ENCODE measurements at places on chromosomes 4 and X.

DNA sequence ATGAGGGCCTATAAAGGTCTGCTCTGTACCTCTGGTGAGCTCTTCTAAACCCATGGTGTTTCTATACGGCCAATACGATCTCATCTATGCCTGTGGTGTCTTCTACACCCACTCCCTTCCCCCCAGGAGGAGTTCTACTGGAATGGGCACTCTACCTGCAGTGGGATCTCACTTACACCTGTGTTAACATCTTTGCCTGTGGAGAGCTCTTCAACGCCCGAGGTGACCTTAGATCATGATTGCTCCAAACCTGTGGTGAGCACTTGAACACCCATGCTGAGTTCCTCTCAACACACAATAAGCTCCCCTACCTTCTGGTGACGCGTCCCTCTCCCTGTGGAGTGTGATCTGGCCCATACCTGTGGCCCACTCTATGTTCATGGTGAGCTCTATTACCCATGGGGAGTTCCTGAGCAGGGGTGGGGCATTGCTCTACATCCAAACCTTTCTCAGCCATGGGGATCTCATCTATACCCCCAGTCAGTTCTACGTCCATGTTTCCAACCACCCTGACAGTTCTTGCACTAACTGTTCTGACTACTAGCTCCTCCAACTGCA lies 48.6 kb downstream of the BCOR start:
- no peak for DNase-seq

- no peak for DNase-seq
These were observed 839.9 kb downstream of the RAB28 start for GRCh38 chr4:12644261-12644660.

DNA sequence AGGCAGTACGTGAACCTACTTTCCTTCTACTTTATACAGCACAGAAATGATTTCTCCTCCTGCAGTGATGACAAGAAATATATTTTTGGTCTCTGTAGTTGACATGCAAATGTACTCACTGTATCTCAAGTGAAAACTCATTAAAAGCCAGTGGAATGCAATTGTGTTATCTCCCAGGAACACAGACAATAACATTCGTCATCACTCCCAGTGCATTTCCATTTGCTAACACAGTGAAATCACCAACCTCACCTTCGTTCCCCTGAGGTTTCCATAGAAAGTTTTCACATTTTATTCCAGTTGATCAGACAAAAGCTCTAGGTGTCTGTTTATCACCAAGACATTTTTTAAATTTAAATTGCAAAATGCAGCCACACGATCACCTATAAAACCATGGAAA lies 2.5 kb upstream of the SPANXD start:
- DNase-seq: peak; percentile 1

DNA sequence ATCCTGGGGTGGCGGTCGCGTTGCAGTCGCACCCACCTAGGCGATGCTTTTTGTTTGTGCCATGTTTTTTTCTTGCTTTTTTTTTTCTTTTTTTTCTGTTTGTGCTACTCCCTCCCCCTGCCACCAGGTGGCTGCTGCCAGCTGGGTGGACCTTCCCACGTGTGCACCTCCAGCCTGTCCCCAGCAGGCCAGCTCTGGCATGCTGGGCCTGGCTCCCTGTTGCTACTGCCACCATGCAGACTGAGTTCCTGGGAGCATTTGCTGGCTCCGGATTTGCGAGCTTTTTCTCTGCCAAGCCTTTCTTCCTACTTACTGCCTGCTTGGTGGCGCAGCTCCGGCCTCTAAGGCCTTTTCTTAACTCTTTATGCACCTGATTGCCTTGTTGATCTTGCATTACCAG lies 161.2 kb upstream of the WDFY3 start:
- peak; percentile 39 for DNase-seq

- DNase-seq: no peak
These were observed 181.0 kb downstream of the MAML3 start for GRCh38 chr4:139973015-139973414.

DNA sequence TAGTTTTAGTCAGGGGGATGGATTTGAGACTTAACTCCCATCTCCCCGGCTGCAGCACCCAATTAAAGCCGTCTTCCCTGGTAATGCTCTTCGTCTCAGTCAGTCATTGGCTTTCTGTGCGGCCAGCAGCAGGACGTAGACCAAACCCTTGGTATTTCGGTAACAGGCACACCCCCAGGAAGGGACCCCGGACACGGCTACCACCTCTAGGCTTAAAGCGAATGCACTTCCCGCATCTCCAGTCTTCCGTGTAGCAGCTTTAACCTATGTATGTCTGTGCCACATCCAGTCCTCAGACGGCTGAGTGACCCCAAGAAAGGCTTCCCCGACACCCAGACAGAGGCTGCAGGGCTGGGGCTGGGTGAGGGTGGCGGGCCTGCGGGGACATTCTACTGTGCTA lies 1.5 kb upstream of the CTAG2 start:
- DNase-seq: no peak

GRCh38 chrX:136671006-136671610 lies 23.1 kb downstream of the CD40LG start:
- no peak for DNase-seq

DNA sequence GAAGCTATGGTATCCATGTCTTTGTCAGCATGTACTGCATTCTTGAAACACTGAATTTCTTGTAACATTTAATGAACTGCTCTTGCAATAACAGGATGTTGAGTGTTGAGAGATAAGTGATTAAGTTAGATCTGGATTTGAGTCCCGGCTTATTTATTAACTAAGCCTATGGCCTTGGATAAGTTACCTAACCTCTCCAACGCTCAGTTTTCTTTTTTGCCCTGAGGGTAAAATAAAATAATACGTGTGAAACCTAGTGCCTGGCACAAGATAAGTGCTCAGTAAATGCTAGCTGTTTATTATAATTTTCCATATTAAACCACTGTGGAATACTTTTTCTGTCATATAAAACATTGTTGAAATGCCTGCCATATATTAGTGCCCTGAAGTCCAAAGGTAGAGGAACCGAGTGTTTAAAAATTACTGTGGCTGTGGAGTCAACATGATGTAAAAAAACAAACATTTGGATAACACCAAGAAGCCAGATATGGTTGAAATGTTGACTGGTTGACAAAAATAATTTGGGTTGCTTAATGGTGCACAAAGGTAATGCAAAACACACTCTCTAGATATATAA lies 58.6 kb upstream of the ALB start:
- no peak for DNase-seq
